NCI-H446 (cell line): ENCODE measurements at places on chromosomes 4 and X.

DNA sequence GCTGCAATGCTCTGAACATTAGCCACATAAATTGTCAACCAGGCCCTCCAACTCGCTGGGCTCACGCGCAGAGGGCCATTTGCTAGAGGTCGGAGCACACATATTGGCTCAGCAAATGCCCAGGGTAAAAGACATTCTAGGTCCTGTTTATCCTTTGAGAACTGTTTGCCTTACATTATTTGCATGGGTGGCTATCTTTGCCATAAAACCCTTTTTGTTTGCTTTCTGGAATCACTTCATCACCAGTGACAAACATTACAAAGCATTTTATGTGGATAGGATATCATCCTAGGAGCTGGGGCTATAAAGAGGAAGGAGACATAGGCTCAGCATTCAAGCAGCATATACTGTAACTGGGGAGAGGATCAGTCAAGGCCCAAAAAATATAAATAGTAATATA, 149.2 kb upstream of the RAI2 start:
- no peak for DNase-seq

- no peak for DNase-seq
Measured at GRCh38 chr4:212438-213188, 88.3 kb downstream of the ZNF718 start.

GRCh38 chrX:81174286-81174685, 27.4 kb downstream of the HMGN5 start:
- no peak for DNase-seq

DNA sequence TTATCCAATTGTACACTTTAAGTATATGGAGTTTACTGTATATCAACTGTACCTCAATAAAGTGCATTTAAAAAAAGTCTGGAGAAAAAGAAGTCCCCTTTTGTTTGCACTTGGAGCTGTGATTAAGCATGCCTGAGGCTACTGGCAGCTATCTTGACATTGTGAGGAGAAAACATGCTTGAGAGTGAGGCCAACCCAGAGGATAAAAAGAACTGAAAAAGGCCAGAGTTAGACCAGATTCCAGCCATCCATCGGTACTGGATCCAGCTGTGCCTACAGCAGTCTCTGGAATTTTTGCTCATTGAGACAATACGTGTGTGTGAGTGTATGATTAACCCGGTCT, 57.4 kb downstream of the LGI2 start:
- DNase-seq: no peak

GRCh38 chrX:53320543-53321229, 39.3 kb upstream of the IQSEC2 start:
- DNase-seq: no peak

DNA sequence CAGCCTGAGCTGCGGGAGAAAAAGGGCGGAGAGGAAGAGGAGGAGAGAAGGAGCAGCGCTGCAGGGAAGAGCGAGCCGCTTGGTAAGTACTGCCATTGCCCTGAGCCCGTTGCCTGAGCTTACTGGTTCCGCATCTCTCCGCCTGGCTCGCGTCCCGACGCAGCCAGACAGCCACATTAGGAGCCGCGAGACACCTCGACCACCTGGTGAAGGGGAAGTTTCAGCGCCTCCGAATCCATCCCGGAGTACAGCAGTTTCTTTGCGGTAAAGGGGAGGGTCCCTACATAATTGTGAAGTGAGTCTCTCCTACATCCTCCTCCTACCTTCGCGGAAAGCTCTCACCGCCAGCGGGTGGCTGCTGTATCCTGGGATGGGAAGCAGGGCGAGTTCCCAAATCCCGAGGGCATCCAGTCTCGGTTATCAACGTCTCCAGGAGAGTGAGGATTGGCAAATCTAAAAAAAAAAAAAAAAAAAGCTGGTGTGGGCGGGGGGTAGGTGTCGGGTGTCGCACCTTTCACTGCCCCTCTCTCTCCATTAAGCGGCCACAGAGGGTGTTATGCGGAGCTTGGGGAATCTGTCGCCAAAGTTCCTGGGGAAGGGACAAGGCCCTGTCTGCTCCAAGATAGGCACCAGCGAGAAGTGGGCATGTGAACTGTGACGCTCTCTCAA, 7.9 kb downstream of the TBX22 start:
- DNase-seq: no peak

- no peak for DNase-seq
Measured at GRCh38 chrX:152824841-152825374, 5.6 kb downstream of the CETN2 start.

- no peak for DNase-seq
Measured at GRCh38 chrX:16666541-16666940, 16.6 kb downstream of the S100G start.

DNA sequence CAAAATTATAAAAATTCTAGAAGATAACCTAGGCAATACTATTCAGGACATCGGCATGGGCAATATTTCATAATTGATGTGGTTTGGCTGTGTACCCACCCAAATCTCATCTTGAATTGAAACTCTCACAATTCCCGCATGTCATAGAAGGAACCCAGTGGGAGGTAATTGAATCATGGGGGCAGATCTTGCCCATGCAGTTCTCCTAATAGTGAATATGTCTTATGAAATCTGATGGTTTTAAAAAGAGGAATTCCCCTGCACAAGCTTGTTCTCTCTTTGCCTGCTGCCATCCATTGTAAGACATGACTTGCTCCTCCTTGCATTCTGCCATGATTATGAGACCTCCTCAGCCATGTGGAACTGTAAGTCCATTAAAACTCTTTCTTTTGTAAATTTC, 77.7 kb downstream of the DDX60 start:
- no peak for DNase-seq

DNA sequence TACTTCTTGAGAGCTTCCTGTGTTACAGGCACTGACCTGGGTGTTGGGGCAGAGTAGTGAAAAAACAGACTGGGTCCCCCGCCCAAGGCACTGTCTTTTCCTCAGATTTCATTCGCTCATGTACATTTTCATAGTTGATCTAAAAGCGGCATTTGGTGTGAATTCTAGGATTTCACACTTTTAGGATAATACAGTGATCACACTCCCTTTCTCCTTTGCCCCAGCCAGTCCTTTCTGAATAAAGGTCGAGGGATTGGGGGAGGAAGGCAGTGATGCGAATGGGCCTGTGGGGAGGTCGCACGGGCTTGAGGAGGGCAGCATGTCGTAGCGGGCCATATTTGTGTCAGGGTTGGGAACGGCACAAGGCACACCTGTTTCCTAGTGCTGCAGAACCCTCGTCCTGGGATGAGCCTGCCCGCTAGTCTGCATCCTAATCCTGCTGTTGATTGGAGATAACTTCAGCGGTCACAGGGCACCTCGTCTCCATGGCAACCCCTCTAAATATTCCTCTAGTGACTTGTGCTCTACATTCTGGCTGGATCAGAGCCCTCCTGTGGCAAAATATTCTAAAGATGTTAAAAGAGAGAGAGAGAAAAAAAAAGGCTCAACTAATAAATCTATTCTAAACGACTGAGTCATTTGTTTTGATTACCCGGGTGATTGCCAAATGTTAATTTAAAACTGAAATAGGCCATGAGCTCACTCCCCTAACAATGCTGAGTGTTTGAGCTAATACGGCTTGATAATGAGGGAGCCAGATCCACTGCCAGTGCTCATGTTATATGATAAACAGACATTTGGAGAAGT, 21.8 kb downstream of the FHL1 start:
- peak; percentile 70 for DNase-seq

DNA sequence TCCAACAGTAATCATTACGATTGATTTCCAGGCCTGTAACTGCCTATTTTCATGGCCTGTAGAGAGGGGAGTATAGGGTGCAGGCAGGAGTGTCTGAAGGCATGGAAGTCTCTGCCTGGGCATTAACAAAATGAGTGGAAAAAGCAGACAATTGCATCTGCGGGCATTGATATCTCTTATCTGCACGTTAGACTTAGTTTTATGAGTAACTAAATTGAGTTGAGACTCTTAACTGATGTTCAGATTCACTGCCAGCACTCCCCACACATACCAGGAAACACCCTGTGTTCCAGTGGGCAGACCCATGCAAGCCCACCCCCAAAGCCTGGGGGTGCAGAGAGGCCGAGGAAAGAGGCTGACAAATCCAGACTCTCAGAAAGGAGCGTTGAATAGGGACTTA, 33.3 kb downstream of the F11 start:
- no peak for DNase-seq

DNA sequence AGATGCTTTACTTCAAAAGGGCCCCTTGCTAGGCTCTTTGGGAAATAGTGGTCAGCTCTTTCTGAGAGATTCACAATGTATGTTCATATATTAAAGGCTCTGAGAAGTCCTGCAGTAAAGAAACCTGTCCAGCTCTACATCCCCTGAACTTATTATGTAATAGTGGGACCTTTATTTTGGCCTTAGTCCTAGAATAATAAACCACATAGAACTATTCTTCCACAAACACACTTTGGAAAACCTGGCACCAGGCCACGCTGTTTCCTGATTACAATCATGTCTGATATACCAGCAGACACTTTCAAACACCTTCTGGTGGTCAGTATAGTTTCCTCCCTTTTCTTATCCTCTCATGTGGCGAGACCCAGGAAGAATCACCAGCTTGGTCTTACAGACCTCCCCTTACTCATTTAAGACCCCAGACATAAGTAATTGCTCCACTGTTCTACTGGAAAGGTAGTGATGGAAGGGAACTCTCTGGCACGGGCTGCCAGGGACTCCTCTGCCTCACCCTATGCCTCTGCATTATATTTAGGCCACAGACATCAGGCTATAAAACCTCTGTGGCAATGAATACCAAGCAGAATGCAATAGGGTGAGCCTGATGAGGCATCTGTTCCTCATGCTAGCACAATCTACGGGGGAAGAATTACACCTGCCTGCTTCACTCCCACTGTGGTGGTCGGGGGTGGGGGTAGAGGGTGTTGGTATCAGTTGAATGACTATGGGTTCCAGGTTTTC, 5.7 kb upstream of the PPEF1 start:
- no peak for DNase-seq

DNA sequence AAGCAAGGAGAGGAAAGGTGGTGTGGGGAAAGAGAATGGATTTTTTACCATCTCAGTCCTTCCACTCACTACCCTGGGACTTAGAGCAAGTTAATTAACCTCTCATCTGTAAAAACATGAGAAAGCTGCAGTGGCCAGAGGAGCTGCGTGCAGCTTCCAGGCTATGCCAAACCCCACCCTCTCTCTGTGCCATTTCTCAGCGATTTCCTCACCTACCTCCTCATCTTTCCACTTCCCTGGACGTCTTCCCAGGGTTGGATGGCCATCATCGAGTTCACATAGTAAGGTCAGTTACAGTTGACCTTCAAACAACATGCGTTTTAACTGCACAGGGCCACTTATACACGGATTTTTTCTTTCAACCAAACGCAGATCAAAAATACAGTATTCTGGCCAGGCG, 64.3 kb downstream of the SMIM20 start:
- DNase-seq: no peak

DNA sequence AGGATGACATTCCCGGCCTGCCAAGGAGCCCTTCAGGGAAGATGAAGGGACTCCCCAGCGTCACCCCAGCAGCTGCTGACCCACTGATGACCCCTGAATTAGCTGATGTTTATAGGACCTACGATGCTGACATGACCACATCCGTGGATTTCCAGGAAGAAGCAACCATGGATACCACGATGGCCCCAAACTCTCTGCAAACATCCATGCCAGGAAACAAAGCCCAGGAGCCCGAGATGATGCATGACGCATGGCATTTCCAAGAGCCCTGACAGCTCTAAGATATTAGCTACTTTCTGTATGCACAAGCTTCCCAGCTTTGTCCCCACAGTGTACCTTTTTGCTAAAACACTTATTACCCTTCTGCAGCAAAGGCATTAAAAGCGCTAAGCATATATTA, 14.4 kb downstream of the AMBN start:
- no peak for DNase-seq

DNA sequence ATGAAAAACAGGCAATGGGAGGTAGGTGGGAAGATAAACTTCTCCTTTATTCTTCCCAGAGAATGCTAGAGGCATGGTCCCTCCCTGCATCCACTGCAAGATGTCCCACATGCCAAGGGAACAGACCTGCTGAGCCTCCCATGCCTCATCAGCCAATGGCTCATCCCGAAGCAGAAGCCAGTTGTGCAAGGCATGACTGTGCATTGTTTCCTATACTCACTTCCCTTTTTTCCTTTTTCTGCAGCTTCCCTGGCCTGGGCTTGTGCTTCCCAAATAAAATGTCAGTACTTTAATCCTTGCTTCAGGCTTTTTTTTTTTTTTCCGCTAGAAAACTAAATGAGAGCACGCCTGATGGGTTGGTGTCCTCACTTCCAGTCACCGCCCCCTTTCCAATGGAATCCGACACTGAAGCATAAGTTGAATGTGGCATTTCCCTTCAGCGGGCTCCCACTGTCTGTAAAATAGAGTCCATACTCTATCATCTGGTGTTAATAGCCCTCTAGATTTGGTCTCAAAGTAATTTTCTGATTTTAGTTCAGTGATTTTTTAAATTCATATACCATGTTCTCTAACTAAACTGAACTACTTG, 239.0 kb upstream of the JADE1 start:
- no peak for DNase-seq

DNA sequence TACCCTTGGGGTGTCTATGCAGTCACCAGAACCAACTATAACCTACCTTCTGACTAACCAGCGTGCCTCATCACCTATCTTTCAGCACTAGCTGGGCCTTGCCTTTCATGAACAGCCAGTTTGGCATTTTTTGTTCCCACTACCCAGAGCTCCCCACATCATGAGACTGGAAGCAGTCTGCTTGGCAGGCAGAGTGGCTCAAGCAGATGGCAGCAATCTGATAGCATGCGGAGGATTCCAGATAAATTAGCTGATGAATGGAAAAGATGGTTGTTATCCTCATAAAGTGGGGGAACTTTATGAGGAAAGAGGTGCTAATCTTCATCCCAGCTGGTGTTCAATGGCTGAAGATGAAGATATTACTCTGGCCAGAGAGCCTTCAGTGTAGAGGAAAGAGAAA, 243.2 kb upstream of the EDA2R start:
- DNase-seq: no peak
